Erythroblast (primary cell): ENCODE measurements at places on chromosomes 7 and 10.

DNA sequence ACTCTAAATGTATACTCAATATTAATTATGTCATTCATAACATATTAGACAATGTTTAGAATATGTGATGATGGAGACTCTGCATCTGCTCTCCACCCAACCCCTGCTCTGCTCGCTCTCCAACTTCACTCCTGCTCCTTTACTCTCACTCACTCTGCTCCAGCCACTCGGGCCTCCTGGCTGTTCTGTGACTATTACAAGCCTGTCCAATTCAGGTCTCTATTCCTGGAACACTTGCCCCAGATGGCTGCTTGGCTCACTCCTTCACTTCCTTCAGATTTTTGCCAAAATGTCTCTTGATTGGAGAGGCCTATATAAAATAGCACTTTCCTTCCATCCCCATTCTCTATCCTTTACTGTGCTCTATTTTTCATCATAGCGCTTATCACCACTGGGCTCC is 84.8 kb downstream of the HBP1 start:
- DNase-seq = no peak

- DNase-seq = peak; percentile 70
Observed at GRCh38 chr7:774161-775109, 47.4 kb upstream of the PRKAR1B start.

DNA sequence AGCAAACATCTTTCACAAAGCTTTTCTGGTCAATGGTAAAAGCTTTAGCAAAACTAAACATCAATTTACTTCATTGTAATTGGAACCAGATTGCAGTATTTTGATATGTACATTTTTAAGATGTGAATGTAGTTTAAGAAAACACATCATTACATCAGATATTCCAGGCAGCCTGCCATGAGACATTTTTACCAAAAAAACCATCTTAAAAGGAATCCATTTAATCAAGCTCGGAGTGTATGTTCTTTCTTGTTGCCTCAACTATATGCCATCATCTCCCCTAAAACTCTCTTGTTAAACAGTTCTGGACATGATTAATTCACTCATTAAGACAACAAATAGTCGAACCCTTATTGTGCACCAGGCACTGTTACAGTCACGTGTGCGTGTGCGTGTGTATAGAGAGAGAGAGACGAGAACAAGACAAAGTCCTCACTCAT is 97.5 kb downstream of the UBE2H start:
- DNase-seq = no peak

DNA sequence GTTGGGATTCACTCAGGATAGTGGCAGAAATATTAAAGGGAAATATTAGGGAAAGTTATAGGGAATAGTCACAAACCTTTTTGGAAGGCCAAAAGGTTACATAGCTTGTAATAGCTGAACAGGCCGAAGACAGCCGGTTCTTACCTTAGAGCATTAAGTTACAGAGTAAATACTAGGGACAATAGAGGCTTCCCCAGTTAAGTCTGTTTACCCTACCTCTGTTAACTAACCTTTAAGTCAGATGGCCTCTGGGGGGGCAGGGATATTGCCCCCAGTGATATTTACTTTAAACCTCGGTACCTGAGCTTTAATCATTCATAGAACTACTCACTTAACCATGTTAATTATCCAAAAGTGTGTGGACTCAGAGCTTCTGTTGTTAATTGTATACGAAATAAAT is 7.4 kb downstream of the POLR1F start:
- no peak for DNase-seq

DNA sequence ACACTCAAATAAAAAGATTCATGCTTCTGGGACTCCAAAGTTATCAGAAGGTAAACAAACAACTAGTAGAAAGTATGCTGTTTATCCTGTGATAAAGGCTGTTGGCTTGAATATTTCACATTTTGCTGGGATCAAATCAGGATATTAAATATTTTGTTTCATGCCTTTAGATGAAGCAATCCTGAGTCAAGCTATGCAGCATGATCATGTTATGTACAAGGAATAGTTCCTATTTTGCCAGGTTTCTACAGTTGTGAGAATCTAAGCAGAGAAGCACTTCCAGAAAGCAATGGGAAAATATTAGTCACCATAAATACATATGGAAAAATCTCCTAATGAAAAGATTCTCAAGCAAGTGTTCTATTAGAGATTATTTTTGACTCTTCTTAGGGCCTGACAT is 262.8 kb upstream of the PCDH15 start:
- no peak for DNase-seq

GRCh38 chr7:78720066-78720465 is 733.4 kb downstream of the MAGI2 start:
- no peak for DNase-seq

- DNase-seq = no peak
Observed at GRCh38 chr10:131841661-131842139, 59.1 kb upstream of the PPP2R2D start.

DNA sequence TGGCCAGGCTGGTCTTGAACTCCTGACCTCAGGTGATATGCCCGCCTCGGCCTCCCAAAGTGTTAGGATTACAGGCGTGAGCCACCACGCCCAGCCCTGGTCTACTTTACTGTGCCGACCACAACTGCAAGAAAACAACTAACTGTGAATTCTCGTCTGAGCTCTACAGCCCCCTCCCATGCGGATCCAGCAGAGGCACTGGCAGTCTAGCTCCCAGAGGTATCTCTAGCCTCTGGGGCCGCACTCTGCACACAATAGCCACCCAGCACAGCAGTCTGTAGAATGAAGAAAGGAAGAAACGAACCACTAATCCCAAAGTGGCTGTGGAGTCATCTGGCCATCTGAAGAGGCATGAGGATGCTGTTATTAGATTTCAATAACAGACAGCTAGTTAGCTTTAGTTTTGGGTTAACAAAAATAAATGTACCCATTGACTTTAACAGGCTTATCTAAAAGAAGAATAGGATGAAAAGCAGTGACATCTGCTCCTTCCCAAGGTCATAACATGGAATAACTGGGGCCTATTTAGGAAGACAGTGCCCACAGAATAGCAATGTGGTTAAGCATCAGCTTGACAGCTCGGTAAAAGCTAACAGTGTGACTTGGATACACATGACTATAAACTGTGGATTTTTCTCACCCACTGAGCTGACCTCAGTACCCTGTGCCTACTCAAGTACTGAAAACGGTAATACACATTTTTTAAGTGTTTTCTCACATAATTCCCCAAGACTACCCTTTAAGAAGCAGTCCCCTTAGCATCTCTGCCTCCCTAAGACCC is 131.9 kb downstream of the TNS3 start:
- DNase-seq = no peak

DNA sequence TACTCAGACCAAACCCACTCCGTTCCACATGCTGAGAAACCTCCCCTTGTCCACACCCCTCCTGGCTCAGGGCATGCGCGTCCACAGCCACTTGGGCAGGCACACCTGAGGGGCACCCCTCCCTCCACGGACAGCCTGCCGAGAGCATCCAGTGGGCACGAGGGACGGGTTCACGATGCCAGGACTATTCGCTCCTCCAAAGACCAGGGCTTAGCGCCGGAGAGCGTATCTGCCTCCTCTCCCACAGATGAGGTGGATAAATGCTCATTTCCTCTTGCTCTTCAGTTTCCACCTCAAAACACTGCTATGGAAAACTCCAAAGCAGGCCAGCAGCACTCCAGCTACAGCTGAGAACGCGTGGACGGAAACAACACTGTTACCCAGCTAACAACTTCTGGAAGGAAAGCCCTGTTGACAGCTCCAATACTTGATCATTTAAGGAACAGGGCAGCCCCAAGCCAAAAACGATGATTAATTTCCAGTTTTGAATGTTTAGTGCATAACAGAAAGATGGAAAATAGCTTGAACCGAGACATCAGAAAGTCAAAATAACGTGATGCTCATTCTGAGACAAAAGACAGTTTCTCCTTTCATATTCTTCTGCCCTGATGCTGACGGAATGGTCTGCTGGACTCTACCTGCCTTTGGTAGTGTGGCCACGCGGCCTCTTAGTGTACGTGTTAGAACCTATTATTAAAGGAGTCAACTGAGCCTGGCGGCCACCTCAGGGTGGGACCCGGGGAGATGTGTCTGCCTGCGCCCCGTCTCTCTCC is 204.7 kb downstream of the DNAJB6 start:
- no peak for DNase-seq

GRCh38 chr10:131087464-131088215 is 223.9 kb downstream of the TCERG1L start:
- DNase-seq = no peak

- peak; percentile 15 for DNase-seq
Observed at GRCh38 chr7:149719912-149720335, 53.5 kb downstream of the ZNF467 start.

- no peak for DNase-seq
Observed at GRCh38 chr10:133297504-133297903, 11.2 kb downstream of the TUBGCP2 start.

GRCh38 chr7:55500117-55500756 is 72.1 kb downstream of the VOPP1 start:
- DNase-seq = no peak

GRCh38 chr10:28913436-28914237 is 236.3 kb downstream of the BAMBI start:
- DNase-seq = no peak
